ENCODE measurements at places on chromosomes 16 and 17.

DNA sequence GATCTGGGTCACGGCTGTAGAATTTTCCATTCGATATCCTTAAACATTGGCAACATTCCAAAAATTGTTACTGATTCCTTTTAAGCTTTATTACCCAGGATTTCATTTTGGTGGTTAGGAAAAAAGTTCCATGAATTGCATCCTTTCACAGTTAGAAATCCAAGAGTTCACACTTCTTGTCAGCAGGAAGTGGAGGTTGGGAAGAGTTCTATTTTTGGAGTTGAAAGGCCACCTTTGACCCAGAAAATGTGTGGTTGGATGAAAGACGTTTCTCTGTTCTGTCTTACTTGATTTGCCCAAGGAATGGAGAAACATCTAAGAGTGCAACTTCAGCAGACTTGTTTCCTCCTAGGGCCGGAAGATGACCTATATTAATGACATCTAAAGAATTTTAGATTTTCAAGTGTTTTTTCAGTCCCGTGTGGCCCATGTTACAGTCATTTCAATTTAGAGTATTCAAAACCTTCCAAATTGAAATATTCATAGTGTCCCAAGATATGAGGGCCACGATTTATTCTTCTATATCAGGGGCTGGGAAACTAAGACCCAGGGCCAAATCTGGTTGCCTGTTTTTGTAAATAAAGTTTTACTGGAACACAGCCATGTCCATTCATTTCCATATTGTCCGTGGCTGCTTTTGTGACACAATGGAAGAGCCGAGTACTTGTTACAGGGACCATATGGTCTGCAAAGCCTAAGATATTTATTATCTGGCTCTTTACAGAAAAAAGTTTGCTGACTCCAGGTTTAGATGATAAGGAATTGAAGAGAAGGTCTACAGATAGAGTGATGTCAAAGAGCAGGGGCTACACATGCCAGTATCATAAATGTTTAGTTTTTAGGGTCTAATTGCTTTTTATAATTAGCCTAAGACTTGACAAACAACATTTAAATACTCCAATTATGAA lies 50.2 kb downstream of the CDK5R1 start:
- DNase-seq = peak; percentile 54

GRCh38 chr17:28221751-28222414 lies 97.1 kb upstream of the TMEM97 start:
- peak; percentile 38 for DNase-seq

- no peak for DNase-seq
These were observed 458.9 kb downstream of the CDH13 start for GRCh38 chr16:83085660-83086059.

DNA sequence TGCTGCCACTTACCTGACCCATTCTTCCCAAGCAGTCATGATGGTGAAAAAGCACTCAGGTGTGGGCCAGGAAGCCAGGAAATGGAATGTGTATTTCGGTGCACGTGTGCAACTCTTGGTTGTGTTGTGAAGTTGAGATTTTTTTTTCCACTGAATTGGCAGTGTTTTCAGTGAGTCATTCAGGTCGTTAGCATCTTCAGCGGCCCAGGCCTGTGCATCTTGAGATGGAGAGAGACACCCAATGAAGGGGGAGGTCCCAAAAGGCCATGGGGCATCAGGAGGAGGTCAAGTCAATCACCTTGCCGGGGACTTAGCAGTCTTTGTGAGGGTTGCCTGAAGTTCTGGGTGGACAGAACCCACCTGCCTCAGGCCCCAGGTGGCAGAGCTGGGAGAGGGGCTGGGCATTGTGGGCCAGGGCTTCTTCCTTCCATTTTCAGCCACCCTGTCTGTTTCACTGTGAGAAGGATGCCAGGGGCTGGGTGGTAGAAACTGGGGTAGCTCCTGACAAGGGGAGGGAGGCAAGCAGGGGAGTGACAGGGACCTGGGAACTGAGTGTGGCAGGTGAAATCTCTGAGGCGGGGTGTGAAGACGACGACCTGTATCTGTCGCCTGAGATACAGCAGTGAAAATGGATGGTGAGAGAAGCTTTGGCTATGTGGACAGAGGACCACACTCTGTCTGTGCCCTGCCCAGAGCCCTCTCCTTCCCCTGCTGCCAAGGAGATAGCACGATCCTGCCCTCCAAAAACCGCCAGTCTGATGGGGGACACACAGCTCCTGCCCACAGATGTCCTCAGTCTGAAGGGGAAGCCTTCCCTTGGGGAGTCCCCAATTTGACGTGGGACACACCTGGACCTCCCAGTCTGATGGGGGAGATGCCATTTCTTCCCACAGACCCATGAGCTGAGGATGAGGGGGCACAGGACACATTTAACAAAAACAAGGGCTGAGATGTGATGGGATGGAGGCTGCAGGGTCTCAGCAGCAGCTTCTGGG lies 11.9 kb downstream of the TBKBP1 start:
- DNase-seq = no peak

DNA sequence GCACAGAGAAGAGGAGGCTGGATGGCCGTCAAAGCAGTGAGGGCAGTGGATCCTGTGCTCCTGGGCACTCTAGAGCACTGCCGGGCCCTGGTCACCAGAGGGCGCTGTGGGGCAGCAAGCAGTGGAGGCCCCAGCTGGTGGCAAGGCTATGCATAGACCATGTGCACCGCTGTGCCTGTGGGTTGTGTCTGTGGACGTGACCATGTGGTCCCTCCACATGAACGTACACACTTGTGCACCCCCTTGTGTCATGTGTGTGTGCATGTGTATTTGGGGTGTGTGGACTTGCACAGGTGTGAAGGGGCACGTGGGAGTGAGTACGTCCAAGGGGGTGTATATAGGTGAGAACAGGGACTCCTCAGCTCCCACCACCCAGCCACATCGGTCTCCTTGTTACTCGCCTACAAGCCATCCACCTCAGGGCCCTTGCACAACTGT lies 4.4 kb upstream of the MAP2K3 start:
- peak; percentile 23 for DNase-seq

DNA sequence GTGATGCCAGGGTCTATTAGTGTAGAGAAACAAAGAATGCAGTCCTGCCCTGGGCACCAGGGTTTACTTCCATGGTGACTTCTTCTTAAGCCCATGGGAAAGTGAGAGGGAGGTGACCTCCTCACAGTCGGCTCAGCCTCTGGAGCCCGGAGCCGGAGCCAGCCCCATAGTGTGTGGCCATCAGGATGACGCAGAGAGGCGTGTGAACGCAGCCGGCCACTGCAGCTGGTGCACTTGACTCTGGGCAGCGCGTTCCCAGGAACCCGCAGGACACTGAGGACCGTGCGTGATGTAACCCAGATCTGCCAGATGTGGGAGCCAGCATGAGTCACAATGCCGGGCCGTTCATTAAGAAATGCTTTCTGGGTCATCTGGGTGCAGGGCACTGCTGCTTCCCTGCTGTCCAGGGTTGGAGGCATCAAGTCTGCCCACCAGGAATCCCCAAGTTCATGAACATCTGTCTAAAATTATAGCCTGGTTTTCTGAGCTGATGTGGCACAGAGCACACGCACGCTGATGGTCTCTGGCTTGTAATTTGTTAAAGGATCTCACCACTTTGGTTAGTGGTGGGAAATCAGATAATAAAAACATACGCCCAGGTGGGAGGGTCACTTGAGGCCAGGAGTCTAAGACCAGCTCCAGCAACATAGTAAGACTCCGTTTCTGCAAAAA lies 114.1 kb downstream of the PITPNC1 start:
- DNase-seq = peak; percentile 98

- DNase-seq = no peak
These were observed 2292.0 kb downstream of the TP53TG3F start for GRCh38 chr16:35751191-35751941.

GRCh38 chr17:6567528-6568183 lies 11.3 kb upstream of the PITPNM3 start:
- DNase-seq = no peak

DNA sequence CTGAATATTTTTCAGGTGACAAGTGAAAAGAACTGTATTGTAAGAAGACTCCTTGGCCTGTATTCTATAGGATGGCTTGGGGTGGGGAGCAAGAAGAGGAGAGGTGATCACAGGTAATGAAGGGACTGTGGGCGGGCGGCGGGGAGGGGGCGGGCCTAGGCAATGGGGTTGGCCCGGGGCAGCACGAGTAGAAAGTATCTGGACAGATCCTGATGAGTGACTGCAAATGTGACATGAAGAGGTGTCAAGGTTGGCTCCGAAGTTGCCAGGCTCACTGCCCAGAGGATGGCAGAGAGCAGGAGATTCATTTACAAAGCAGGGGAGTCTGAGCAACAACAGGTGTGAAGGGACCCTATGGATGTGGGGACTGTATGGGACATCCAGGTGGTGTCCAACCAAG lies 10.8 kb upstream of the G6PC1 start:
- DNase-seq = no peak

- DNase-seq = no peak
These were observed 3.2 kb downstream of the INCA1 start for GRCh38 chr17:4994081-4994595.

DNA sequence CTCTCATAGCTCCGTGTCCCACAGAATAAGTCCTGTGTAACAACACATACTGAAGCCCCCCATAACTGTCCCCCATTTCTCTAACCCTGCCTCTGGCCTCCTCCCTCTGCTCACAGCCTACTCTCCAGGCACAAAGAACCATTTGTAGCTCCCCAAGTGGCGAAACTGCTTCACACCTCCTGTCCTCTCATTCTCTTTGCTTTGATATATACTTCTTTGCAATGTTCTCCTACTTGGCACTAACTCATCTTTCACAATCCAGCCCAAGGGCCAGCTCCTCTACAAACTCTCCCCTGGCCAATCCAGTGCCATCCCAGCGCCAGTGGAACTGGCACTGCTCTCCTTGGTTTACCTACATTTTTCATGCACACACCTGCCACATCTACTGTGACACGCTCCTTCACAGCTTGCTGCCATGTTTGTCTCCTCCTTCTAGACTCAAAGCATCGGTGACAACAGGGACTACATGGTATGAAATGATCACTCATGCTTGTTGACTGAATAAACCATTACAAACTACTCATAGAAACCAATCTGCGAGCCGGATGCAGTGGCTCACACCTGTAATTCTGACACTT lies 12.8 kb downstream of the CYTH1 start:
- DNase-seq = no peak

- no peak for DNase-seq
These were observed 94.9 kb upstream of the GOT2 start for GRCh38 chr16:58828901-58829545.

DNA sequence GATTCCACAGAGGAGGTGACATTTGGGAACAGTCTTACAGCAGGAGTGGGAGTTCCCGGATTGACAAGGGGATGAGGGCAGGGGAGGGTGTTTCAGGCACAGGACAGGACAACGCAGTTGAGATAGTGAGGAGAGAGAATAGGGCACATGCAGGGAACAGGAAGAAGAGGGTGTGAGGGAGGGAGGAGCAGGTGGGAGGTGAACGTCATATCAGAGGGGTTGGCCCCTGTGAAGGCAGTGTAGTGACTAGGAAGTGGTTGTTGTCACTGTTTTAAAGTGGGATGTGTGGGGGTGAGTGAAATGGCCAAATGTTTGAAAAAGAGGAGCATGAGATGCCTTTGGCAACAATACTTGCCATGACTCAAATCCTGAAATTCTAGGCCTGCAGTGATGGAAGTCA lies 12.2 kb downstream of the PRKCB start:
- no peak for DNase-seq

DNA sequence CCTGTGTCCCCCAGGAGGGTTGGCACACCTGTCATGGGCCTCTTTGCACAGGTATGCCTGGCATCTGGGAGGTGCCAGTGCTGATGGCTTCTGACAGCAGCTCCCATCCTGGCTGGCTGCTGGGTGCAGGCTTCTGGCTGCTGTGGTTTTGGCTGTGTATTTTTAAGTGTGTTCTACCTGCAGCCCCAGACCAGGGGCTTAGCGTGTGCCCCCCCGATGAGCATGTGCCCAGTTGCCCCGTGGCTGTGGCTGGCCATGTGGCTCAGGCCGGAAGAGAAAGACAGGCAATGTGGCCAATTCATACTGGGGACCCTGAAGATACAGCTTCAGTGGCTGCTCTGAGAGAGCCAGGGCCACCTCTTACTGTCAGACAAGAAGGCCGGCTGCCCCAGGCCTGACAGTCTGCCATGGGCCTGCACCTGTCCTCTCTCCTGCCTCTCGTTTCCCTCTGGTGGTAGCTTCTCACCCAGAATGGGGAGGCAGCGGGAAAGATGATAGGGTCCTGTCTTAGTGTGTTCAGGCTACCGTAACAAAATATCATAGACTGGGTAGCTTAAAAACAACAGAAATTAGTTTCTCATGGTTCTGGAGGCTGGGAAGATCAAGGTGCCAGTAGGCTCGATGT lies 37.6 kb upstream of the LGALS9 start:
- no peak for DNase-seq

- peak; percentile 87 for DNase-seq
These were observed 71.2 kb upstream of the LGALS9 start for GRCh38 chr17:27559506-27560481.
